Activated CD8-positive, alpha-beta memory T cell treated with anti-CD3 and anti-CD28 coated beads, Interleukin-2, amount 10 ng/mL, durations not matched to agents 7 days and 5 days (primary cell): ENCODE measurements at places on chromosomes 16 and 17. TPM values are rescaled to one million over a fixed set of nuclear protein-coding genes. Genes with fewer than 3 reads are reported as not detected.

The MGRN1 gene
- 92.1 TPM for total RNA-seq

The KRT25 gene
- total RNA-seq = not detected

The MAPK8IP3 gene
- total RNA-seq = 101 TPM

The CBFA2T3 gene
- 0.21 TPM for total RNA-seq

The SEZ6L2 gene
- total RNA-seq = 0.09 TPM

The C16orf82 gene
- total RNA-seq = not detected

The HOXB4 gene
- total RNA-seq = 7.8 TPM

The CDH13 gene
- not detected for total RNA-seq

The KRT32 gene
- not detected for total RNA-seq

The KRT31 gene
- not detected for total RNA-seq

The NRN1L gene
- total RNA-seq = 0.99 TPM

The KRTAP1-1 gene
- total RNA-seq = not detected

The KRTAP17-1 gene
- not detected for total RNA-seq

The PLA2G10 gene
- not detected for total RNA-seq

The RNF43 gene
- total RNA-seq = 0.23 TPM

The RASL10B gene
- total RNA-seq = not detected

The ZNF830 gene
- 32.7 TPM for total RNA-seq
